Thymus (tissue), 14 donors: ENCODE measurements at places on chromosomes 13 and 19. TPM values are rescaled to one million over a fixed set of nuclear protein-coding genes. Genes with fewer than 3 reads are reported as not detected.

- no peaks in the 10 kb centered on the region for H3K36me3 ChIP-seq
- peaks cover 10% of the 10 kb centered on the region for H3K4me1 ChIP-seq
- no peak overlapping the region for H3K4me3 ChIP-seq
These were observed 2.4 kb upstream of the SIX5 start for GRCh38 chr19:45771311-45771933.

SOX1 gene
- 0.02 TPM for polyA plus RNA-seq

GRK1 gene
- polyA plus RNA-seq = 0.11 TPM

- no peaks in the 10 kb centered on the region for H3K4me1 ChIP-seq
- H3K4me3 ChIP-seq = no peak overlapping the region
- no peaks in the 10 kb centered on the region for H3K36me3 ChIP-seq
- H3K27ac ChIP-seq = no peak overlapping the region
- no peak for DNase-seq
These were observed 256.4 kb downstream of the IRS2 start for GRCh38 chr13:109529964-109530363.

GRCh38 chr19:39127812-39128515, 2.4 kb downstream of the PAK4 start:
- peaks cover 13% of the 10 kb centered on the region for H3K4me1 ChIP-seq
- H3K4me3 ChIP-seq = no peak overlapping the region
- DNase-seq = no peak
- H3K27ac ChIP-seq = no peak overlapping the region

TMEM221 gene
- polyA plus RNA-seq = 3.2 TPM

CCDC8 gene
- polyA plus RNA-seq = 8.6 TPM

ETV2 gene
- 1.5 TPM for polyA plus RNA-seq

DNA sequence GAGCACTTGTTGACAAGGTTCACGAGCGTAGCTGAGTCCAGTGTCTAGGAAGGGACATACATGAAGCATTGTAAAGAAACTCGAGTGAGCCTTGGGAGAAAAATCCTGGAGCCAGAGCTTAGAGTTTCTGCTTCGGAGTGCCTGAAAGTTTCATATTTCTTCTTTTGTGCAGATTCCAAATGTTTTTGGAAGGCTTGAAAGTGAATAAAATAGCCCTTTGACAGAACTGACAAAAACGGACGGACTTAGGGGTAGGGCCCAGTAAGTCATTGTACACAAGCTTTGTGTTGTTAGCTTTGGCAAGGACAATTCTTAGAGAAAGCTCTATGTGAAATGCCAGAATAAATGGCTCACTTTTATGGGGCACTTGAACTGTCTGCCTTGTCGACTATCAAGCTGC, 2.8 kb downstream of the RNF113B start:
- H3K27me3 ChIP-seq = no peaks in the 10 kb centered on the region
- no peaks in the 10 kb centered on the region for H3K4me1 ChIP-seq
- H3K36me3 ChIP-seq = no peaks in the 10 kb centered on the region
- H3K4me3 ChIP-seq = no peak overlapping the region
- no peak for DNase-seq

DNA sequence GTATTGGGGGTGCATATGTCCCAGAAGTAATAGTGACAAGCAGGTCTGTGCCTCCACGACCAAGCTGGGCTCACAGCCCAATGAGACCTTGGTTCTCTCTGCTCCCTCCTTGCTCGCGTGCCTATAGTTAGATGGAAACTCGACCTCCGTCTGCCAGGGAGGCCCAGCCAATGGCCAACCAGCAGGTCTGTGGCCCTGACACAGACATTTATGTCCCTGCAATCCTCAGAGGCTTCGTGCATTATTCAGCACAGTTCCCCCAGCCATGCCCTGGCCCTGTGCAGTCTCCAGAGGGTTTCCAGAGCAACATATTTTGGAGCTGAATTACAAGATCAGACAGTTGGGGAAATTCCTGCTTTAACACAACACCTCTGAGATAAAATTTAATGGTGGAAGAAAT, 105.1 kb downstream of the UQCRFS1 start:
- H3K27ac ChIP-seq = no peak overlapping the region
- H3K4me1 ChIP-seq = no peaks in the 10 kb centered on the region
- H3K4me3 ChIP-seq = no peak overlapping the region
- DNase-seq = no peak

- H3K4me3 ChIP-seq = no peak overlapping the region
- no peak for DNase-seq
- peaks cover 29% of the 10 kb centered on the region for H3K4me1 ChIP-seq
- no peaks in the 10 kb centered on the region for H3K27me3 ChIP-seq
- no peak overlapping the region for H3K27ac ChIP-seq
These were observed 2.3 kb upstream of the CD320 start for GRCh38 chr19:8310342-8311055.

TDRD12 gene
- 0.48 TPM for polyA plus RNA-seq

GRCh38 chr13:83340170-83340569, 542.1 kb downstream of the SLITRK1 start:
- H3K36me3 ChIP-seq = no peaks in the 10 kb centered on the region
- H3K27me3 ChIP-seq = no peaks in the 10 kb centered on the region
- H3K27ac ChIP-seq = no peak overlapping the region
- no peak for DNase-seq
- H3K4me1 ChIP-seq = no peaks in the 10 kb centered on the region

GAPDHS gene
- polyA plus RNA-seq = 0.16 TPM
